ENCODE measurements at places on chromosomes 6 and 20. TPM values are rescaled to one million over a fixed set of nuclear protein-coding genes. Genes with fewer than 3 reads are reported as not detected.

Gene ULBP2
- total RNA-seq, result 19.0 TPM

Gene MGME1
- 18.6 TPM for total RNA-seq

Gene IMPG1
- total RNA-seq, result not detected

Gene SNTA1
- 12.4 TPM for total RNA-seq

DNA sequence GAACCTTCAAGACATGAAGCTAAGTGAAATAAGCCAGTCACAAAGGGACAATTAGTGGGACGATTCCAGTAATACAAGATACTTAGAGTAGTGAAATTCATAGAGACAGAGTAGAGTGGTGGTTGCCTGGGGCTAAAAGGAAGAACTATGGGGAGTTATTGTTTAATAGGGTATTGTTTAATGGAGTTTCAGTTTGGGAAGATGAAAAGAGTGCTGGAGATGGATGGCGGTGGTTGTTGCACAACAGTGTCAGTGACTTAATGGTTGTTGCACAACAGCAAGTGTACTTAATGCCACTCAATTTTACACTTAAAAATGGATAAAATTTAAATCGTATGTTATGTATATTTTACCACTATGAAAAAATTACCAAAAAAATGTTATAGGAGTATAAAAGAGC is 209.7 kb upstream of the TENT5A start:
- no peak for DNase-seq

GRCh38 chr6:135030532-135031178 is 24.0 kb downstream of the HBS1L start:
- DNase-seq, result no peak

DNA sequence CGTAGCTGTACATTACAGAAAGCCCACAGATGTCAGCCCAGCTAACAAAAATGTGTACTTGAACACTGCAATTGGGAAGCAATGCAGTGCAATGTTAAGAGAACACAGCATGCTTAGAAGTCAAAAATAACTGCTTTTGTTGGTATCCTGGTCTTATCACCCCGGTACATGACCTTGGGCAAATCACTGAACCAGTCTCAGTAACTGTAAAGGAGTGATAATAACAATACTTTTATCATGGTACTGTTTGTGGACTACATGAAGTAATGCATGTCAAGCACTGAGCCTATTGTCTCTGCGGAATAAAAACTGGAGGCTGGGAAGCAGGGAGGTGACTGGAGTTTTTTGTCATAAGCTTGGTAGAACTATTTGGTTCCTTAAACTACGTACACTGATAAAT is 44.7 kb upstream of the SPDEF start:
- no peak for DNase-seq

DNA sequence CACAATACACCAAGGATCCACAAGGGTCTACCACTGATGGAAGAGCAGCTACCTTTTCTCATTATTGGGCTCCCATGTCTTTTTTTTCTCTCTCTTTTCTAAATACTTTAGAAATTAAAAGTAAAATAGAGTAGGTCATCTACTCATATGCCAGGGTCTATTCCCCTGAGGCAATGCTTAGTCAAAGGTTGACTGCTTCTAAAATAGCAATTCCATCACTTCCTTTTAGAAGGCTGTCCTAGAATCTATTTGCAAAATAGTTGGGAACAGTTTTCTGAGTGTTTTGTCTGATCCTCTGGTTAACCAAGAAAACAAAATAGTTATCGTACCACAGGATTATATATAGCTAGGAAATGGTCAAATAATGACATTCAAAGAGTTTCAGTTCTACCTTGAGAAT is 174.1 kb downstream of the COL21A1 start:
- DNase-seq, result no peak

GRCh38 chr6:28537509-28538140 is 11.9 kb downstream of the GPX5 start:
- no peak for DNase-seq

DNA sequence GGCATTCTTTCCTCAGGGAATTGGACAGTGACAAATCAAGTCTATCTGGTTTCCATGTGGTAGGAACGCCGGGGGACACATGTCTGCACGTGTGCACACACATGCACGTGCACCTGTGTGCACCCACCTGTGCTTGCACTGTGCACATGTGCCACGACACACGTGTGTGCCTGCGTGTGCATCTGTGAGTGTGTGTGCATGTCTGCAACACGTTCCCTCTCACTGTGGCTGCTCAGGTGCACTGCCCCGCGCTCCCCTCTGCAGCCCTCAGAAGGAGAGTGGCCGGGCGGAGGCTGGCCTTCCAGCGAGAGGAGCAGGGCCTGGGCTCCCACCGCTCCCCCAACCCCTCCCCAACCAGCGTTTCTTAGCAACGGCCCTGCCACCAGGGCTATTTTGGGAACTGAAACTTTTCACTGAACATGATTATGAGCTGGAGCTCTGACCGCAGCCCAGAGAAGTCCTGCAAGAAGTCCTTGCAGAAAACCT is 147.8 kb downstream of the PHACTR3 start:
- DNase-seq, result no peak

DNA sequence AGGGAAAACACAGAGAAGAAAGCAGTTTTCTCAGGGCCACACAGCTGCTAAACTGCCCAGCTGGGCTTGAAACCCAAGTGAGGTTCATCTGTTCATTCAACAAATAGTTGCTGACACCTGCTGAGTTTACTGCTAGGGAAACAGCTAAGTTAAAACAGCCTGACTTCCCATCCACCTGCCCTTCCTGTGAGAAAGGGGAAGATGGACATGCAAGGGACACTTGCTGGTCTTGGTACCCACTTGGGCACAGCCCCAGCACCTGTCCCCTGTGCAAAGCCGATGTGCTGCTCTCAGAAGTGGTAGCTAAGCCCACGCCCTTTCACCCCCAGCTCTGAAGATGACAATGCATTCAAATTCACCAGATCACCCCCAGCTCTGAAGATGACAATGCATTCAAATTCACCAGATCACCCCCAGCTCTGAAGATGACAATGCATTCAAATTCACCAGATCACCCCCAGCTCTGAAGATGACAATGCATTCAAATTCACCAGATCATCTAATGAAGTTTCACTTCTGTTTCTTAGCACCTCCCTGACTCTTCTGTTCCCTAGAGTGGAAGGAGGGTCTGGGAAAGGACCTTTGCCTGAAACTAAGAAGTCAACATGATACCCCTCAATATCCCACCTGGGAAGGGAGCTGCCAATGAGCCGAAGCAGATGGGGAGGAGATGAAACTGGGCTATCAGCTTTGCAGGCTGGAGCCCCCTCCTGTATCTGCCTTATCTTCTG is 46.0 kb upstream of the TOP1 start:
- no peak for DNase-seq

DNA sequence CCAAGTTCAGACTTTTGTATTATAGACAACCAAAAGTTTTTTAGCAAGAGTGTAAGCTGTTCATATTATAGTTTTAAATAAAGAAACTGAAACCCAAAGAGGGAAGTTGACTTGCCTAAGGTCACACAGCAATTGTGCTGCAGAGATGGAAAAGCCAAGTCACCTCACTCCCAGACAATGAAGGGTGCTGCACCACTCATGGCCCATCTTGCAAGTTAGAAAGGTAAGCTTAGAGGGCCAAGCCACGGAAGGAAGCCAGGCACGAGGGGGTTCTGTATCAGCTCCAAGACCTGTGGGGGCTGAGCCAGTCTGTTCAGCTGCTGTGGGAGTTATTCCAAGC is 860 bp downstream of the DEFB124 start:
- no peak for DNase-seq

GRCh38 chr6:25401711-25402110 is 122.5 kb downstream of the CARMIL1 start:
- DNase-seq, result no peak
